ENCODE measurements at places on chromosomes 16 and 17. TPM values are rescaled to one million over a fixed set of nuclear protein-coding genes. Genes with fewer than 3 reads are reported as not detected.
A peak's percentile ranks its signal among the peaks of the same experiment; 100 is the strongest.

The ODAD4 gene
- total RNA-seq: 0.43 TPM

- DNase-seq: no peak
Observed at GRCh38 chr17:861364-861763, 79.2 kb downstream of the MRM3 start.

DNA sequence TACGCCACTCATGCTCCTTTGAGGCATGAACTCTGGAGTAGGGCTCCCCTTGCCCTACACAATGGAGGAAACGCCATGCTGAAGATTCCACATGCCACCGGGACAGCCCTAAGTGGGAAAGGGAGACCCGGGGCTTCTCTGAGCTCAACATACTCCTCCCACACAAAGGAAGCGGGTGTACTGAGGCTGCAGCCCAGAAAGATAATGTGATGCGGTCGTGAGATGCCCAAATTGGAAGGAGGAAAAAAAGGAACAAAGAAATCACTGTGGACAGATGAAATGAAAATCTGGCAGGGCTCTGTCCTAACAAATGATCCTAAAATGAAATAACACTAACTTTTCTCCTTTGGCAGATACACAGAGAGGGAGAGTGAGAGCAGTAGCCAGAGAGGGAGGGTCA is 182.1 kb downstream of the ZFHX3 start:
- DNase-seq: no peak

The ZNF469 gene
- total RNA-seq: 0.56 TPM

DNA sequence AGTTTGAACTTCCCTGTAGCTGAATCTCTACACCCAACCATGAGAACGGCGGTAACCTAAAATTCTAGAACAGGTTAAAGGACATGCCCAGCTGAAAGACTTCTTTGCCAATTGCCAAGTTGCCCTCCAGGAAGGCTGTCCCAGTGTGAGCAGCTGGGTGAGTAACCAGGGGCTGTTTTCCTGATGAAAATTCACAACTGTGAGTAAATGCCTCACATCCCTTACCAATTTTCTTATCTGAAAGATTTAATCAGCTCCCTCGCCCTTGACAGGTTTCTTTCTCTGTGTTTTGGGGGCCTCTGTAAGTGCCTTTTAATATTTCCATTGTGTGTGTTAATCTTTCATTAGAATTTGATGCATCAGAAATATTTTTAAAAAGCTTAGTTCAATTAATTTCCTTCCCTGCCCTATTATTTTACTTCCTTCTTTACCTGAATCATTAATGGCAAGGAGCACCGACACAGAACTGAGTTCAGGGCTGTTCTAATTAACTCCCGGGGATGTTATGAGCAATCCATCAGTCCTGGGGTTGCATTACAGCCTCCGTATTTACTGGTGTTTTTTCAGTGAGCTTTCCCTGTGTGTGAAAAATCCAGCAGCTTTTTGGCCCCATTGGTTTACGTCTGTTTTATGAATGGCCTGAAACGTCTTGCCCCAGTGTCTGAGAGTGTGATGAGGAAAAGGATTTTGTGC is 152.9 kb downstream of the CLEC16A start:
- DNase-seq: no peak

- no peak for DNase-seq
Observed at GRCh38 chr17:29049541-29050145, 6.7 kb downstream of the PIPOX start.

DNA sequence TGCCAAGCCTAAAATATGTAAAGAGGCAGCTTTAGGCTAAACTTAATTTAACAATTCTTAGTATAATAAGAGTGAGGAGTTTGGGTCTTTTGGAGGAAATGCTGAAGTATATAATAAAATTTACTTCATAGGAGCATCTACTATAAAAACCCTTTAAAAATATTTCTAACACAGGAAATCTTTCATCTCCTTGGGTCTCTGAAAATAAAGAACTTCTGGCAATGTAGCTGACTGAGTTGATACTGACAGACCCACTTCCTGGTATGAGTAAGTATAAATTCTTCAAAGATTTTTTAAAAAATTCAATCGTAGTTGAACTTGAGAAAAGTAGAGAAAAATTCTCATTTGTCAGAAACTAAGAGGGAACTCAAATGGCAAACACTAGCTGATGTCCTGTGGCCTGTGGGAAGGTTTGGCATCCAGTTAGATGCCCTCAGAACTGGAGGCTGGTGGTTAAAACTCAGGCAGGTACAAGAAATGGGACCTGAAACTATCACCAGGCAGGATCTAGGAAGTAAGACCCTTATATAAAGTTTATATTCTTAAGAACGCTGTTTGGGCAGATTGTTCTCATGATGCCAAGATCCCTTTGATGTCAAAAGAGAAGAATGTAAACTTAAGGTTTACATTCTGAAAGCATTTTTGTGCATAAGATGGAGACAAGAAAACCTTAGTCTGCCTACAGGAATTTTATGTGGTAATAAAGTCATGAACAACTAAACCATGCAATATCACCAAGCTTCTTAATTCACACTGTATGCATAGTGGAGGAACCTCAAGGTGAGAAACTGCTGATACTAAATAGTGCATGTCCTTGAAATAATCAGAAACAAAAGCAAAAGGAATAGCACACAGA is 6.2 kb downstream of the KRTAP4-6 start:
- no peak for DNase-seq

GRCh38 chr16:15829460-15829859 is 27.4 kb downstream of the MYH11 start:
- peak; percentile 63 for DNase-seq

- DNase-seq: no peak
Observed at GRCh38 chr17:19002805-19003542, 1.6 kb downstream of the FAM83G start.

DNA sequence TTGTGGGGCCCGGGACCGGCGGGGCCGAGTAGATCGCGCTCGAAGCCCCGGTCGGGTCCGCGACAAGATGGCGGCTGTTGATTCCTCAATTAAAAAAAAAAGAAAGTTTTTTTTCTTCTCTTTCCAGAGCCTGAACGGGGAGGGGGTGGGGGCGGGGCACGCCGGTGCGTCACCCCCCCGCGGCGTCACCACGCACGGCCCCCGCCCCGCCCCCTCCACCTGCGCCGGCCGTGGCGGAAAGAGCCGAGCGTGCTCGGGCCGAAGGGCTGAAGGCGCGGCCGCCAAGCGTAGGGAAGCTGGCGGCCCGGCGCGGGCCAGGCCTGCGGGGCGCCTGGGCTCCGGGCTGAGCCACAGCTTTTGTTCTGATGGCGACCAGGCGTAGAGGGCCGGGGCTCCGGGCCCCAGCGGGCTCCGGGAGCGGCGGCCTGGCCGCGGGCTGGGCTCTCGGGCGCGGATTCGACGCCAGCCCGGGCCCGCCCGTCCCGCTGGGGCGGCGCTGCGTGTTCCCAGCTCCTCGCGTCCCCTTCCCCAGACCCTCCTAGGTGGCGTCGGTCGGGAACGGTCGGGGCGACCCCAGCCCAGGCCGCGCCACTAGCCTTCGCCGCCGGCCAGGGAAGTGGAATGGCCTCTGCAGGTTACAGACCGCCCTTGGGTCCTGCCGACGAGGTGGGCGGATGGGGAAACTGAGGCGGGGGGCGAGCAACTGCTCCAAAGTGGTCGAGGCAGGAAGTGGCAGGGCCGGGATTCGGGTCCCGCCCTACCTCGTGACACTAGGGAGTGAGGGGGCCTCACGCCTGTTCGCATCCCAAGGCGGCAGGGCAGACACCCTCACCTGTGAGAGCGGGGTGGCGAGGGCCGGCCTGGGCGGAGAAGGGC is at the start of gene CREBBP:
TSS of gene CREBBP (minus strand) at position 91 of the 876 bp plus-strand sequence. CDS start 797 bp downstream, outside the sequence.
- peak; percentile 85 for DNase-seq

DNA sequence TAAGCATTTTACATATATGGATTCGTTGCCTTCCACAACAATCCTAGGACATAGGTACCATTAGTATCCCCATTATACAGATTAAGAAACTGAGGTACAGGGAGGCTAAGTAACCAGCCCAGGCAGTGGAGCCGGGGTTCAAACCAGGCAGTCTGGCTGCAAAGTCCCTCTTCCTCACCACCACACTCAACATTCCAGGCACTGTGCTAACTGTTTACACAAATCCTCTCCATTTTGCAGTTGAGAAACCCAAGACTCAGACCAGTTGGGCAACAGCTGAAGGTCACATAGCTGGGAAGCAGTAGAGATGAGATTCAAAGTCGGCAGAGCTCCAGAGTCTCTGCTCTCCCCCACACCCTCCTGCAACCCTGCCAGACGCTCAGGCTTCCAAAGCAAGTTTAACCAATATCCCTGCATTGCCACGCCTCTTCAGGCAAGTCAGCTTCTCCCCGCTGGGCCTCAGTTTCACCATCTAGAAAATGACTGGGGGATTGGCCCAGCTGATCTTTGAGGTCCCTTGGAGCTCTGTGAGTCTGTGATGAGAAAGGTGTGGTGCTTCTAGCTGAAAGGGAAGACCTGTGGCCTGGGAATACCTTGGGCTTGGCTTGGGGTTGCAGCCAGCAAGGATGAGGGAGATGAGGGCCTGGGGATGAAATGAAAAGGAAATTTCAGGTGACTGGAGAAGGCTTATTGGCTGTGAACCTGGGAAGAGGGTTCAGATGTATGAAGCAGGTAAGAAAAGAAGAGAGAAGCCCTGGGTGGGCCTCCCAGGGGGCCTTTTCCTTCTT is 14.0 kb downstream of the CCR7 start:
- DNase-seq: peak; percentile 90

Measured in right atrium auricular region (tissue), 2 donors.